ENCODE measurements at places on chromosomes 3 and 15.

- no peak for DNase-seq
Observed at GRCh38 chr3:121075191-121075590, 167.2 kb downstream of the STXBP5L start.

DNA sequence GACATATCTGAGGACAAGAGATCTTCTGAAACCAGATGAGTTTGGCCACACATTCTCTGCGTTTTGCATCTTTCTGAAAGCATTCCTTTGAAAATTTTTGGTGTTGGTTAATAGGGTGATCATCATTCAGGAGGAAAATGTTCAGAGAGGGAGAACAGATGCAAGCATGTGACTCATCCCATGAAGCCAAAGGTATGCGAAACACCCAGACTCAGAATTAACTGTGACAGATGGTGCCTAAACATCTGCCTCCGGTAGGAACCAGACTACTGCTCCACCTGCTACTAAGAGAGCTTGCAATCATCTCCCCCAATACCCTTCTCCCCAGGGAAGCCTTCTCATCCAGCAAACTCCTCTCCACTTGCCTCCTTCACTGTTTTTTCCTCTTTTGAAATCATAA lies 46.2 kb downstream of the TRIM69 start:
- DNase-seq, result no peak

- DNase-seq, result peak; percentile 26
Observed at GRCh38 chr15:75143738-75144334, 57.8 kb upstream of the C15orf39 start.

DNA sequence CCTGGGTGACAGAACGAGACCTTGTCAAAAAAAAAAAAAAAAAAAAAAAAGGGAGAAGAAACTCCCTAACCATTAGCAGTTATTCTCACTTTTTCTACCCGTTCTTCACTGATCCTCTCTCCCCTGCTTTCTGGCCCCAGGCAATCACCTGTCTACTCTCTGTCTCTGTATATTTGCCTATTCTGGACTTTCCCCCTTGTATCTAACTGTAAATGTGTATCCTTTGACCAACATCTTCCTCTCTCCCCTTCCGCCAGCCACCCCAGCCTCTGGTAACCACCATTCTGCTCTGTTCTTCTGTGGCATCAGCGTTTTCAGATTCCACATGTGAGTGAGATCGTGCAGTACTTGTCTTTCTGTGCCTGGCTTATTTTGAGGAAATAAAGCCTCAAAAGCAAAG lies 6.9 kb downstream of the CYFIP1 start:
- no peak for DNase-seq

GRCh38 chr3:114623420-114624046 lies 329.7 kb downstream of the TIGIT start:
- no peak for DNase-seq

GRCh38 chr15:58038426-58039078 lies 27.0 kb downstream of the ALDH1A2 start:
- DNase-seq, result no peak

DNA sequence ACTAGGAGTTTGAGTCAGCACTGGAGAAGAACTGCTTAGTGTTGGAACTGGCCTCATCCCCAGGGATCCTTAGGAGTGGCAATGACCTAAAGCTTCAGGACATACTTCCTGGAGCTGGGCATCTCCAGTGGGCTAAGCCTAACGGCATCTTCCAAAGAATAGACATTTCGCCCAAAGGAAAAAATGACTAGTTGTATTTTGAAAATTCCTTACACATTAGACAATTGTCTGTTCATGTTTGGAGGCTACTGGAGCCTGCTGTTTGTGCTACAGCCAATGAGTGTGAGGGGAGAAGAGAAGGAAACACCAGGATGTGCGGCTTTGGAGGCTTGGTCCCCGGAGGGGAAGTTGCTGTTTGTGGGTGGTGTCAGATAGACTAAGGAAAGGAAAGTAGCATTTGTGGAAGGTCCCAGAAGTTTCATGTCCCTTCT lies 77.6 kb downstream of the POLR2M start:
- DNase-seq, result no peak

DNA sequence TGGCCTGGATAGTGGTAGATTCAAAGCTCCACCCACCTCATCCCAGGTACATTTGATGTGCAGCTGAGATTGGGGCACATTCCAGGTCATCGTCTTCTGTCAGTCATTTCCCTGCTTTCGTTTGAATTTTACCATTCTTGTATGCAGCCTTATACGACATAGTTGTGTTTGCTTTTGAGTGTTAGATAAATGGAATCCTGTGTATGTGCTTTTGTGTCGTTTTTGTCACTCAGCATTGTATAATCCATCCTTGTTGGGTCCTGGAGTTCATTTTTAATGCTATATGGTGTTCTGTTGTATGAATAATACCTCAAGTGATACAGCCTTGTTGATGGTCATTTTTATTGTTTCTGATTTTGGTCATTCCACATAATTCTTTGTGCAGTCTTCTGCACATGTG lies 7.3 kb downstream of the RCCD1 start:
- no peak for DNase-seq

- no peak for DNase-seq
Observed at GRCh38 chr15:100692671-100693070, 90.3 kb downstream of the ASB7 start.

DNA sequence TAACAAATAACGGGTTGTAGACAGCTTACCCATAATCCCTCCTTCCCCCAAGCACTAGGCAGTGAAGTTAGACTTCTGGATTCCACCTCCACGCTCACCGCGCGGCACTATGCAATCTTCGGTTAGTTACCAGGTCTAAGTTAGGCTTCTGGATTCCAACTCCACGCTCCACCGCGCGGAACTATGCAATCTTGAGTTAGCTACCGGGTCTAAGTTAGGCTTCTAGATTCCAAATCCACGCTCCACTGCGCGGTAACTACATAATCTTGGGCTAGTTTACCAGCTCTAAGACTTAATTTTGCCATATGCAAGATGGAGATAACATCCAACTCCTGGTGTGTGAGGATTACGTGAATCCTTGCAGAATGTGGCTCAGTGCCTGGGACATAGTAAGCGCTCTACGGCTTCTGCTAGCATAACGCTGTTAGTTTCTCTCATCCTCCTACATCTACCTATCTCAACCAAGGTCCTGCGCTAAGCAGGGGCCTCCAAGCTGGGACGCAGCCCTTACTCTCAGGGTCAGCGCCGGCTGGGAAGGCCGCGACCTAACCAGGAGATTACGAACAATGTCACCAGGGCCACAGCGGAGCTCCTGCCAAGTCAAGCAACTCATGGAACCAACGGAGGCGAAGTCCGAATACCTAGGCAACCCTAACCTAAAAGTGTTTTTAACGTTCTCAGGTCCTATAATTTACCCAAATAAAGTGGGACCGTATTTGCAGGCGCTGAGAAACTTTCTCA lies 497 bp upstream of the RPLP1 start:
- DNase-seq, result no peak

- DNase-seq, result no peak
Observed at GRCh38 chr3:21310891-21311290, 440.1 kb downstream of the ZNF385D start.

- peak; percentile 20 for DNase-seq
Observed at GRCh38 chr15:84761607-84762131, 13.3 kb downstream of the ZNF592 start.

- no peak for DNase-seq
Observed at GRCh38 chr3:64174328-64174727, 50.9 kb downstream of the PRICKLE2 start.

GRCh38 chr3:35602395-35602936 lies 36.9 kb upstream of the ARPP21 start:
- no peak for DNase-seq

DNA sequence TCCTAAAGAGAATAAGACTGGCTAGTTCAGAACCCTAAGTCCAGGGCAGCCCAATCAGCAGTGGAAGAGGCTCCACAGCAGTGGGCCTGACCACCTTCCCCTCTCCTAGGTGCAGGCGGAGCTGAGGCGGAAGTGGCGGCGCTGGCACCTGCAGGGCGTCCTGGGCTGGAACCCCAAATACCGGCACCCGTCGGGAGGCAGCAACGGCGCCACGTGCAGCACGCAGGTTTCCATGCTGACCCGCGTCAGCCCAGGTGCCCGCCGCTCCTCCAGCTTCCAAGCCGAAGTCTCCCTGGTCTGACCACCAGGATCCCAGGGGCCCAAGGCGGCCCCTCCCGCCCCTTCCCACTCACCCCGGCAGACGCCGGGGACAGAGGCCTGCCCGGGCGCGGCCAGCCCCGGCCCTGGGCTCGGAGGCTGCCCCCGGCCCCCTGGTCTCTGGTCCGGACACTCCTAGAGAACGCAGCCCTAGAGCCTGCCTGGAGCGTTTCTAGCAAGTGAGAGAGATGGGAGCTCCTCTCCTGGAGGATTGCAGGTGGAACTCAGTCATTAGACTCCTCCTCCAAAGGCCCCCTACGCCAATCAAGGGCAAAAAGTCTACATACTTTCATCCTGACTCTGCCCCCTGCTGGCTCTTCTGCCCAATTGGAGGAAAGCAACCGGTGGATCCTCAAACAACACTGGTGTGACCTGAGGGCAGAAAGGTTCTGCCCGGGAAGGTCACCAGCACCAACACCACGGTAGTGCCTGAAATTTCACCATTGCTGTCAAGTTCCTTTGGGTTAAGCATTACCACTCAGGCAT lies 33.7 kb downstream of the VIPR1 start:
- peak; percentile 62 for DNase-seq
